ENCODE measurements at places on chromosomes 2 and 18.

DNA sequence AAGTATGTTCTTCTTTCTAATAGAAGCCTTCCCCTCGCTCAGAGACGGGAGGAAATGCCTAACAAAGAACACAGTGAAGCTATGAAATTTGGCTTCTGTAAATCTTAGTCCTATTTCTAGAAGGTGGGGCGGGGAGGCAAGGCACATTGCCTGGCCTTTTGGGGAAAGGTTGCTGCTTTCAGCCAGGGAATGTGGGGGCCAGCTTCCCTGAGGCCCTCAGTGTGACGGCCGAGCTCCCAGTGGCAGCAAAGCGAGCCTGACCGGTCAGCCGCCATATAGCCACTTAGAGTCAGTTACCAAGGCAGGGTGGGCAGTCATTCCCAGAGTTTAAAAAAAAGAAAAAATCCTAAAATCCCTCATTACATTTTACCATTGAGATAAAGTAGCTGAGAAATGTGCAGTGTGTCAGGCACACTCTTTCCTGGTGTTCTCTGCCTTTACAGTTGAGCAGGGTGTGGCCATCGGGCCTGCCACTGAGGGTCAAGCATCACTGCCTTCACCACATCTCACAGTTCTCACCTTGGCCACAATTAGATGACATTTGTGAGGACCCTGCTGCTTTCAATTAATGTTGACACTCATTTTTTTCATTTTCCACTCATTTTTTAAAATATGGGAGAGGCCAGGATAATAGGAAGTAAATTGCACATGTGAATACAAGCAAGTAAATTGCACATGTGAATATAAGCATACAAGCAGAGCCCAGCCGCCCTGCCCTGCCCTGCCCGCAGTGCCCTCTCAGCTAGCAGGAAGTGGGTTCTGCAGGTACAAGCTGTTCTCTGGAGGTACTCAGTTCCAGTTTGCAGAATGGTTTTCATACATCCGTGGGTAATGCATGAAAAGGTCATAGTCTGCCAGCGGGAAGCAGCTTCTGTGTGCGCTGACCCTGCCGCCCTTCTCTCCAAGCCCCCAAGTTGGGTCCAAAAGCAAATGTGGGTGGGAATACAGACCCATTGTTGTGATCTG, 76.9 kb downstream of the WDSUB1 start:
- DNase-seq = peak; percentile 69

- no peak for DNase-seq
Observed at GRCh38 chr2:46469700-46470099, 9.7 kb upstream of the TMEM247 start.

DNA sequence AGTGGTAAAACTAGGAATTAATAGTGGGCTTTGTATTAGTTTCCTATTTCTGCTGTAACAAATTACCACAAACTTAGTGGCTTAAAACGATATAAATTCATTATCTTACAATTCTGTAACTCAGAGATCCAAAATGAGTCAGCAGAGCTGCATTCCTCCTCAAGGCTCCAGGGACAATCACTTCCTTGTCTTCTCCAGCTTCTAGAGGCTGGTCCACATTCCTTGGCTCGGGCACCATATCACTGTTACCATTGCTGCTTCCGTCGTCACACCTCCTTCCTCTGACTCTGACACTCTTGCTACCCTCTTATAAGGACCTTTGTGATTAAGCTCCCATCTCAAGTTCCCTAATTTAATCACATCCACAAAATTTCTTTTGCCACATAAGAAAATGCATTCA, 567.8 kb upstream of the KLHL29 start:
- DNase-seq = no peak

GRCh38 chr2:45965871-45966498, 314.5 kb downstream of the PRKCE start:
- DNase-seq = no peak

GRCh38 chr18:44723411-44723810, 42.7 kb downstream of the SETBP1 start:
- no peak for DNase-seq

DNA sequence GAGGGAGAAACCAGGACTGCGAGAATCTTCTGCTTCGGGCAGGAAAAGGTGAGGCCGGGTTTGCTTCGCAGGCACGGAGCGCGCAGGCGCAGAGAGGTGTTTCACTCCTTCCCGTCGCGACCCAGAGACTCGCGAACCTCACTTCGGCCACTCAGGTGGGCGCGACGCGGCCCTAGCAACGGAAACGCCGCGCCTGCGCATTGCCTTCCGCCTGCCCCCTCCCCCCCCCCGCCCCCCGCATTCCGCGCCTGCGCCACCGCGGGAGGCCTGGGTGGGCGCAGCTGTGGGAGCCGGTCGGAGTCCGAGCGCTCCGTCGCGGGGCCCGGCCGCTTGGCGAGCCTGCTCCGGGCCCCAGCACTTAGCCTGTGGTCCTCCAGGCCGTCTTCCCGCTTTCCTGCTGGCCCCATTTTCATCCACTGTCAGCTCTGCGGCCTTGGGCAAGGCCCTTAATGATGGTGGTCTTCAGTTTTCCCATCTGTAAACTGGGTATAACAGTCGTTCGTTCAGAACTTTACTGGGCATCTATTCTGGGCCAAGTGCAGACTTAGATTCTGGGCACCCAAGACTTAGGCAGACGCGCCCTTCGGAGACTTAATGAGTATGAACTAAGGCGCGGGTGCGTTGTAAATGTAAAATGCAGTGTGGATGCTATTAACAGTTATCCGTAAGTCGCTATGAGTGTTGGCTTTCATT, 62.1 kb upstream of the ACKR3 start:
- DNase-seq = peak; percentile 47

- DNase-seq = no peak
Observed at GRCh38 chr2:231701456-231702373, 6.6 kb upstream of the PTMA start.

- DNase-seq = peak; percentile 27
Observed at GRCh38 chr2:43636621-43637020, 439 bp upstream of the PLEKHH2 start.

DNA sequence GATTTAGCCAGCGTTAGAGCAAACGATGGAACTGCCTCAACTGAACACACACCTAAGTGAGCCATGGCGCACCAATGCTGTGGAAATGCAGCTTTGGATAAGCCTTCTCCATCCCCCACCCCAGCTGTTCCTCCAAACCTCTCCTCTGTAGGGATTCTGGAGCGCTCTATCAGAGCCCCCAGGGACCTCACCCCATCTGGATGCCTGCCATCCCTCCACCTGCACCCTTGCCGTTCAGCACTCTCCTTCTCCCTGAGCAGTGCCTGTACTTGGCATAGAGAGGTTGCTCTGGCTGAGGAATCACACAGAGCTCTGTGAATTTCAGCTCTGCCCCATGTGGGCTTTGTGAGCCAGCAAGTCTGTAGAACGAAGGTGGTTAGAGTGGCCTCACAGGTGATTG, 42.8 kb upstream of the INHBB start:
- no peak for DNase-seq

DNA sequence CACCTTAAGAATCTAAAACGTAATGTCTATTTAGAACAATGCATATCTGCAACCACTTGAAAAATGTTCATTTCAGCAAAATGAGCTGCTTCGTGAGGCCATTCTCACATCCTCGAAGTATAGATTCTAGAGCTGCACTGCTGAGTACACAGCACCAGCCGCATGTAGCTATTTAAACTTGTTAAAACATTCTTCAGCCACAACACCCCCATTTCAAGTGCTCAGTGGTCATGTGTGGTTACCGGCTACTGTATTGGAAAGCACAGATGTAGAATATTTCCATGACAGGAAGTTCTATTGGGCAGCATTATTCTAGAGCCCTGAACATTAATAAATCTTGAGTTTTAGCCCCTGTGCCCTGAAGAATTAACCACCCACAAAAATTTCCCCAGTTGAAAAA, 35.0 kb downstream of the SUMO1 start:
- DNase-seq = no peak

DNA sequence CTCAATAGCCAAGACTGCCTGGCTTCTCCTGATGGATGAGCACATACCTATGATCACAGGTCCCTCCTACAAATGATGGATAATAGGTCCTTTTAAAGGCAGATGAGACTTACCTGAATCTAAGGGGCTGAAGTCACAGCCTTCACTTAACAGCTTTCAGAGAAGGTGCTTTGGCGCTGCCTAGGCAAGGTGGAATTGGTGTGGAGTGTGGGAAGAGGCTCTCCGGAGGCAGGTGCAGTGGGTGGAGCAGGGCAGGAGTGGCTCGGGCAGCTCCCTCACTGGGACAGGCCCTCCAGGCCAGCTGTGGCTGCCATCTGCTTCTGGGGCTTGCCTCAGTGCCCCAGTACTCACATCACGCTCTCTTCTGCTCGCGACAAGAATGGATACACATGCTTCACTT, 99.0 kb upstream of the TPO start:
- no peak for DNase-seq

GRCh38 chr2:64937687-64938491, 51.3 kb upstream of the SLC1A4 start:
- no peak for DNase-seq

DNA sequence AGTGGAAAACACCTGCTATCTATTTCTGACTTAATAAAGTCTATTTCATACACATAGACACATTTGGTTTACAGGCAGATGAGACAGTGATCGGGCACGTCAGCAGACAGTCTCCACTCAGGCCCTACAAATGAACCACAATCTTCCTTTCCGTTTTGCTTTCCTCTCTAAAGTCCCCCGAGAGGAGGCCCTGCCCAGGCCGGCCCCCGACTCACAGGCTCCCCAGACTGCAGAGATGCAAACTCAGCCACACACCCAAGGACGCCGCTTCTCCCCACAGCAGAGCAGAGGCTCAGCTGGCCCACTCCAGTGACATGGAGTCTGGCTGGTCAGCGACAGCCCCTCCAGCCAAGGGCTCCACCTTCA, 9.3 kb upstream of the MTERF4 start:
- peak; percentile 28 for DNase-seq

- DNase-seq = no peak
Observed at GRCh38 chr2:238106698-238107524, 6.8 kb downstream of the ESPNL start.

DNA sequence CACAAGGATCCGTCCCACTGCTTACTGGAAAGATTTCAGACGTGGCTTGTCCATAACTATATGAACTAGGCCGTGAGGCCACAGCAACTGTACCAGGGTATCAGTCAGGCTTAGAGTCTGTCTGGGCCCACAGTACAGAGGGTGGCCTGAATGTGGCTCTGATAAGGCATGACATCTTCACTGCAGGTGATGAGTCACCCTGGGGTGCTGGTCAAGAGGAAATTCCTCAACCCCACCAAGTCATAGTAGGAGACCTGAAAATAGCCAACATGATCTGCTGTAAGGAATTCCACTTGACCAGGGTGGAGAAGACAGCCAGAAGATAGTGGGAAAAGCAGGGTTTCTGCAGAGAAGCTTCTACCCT, 107.7 kb downstream of the INHBB start:
- DNase-seq = no peak

DNA sequence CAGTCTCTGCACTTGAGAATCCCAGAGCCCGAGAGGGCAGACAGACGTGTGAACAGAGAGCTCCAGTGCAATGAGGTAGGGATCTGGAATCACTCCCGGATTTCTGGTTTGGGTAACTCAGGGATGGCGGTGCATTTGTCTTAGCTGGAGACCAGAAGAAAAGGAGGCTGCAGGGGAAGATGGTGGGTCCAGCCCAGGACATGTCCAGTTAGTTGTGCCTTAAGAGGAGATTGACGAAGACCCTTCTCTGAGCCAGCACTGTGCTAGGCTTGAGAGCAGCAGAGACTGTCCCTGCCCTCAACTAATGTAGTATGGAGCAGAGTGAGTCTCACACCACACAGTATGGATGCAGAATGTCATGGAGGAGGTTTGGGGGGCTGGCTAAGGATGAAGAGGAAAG, 150.6 kb upstream of the COPS8 start:
- no peak for DNase-seq

Measured in CD4-positive, alpha-beta T cell treated with Interleukin-6 at 100 ng/mL for 8 hours (primary cell).